ENCODE measurements at places on chromosomes 12 and 14. TPM values are rescaled to one million over a fixed set of nuclear protein-coding genes. Genes with fewer than 3 reads are reported as not detected.

The ADCY4 gene
- 33.8 TPM for polyA plus RNA-seq

The NANOG gene
- polyA plus RNA-seq = 0.04 TPM

The PRH2 gene
- not detected for polyA plus RNA-seq

The SLC8B1 gene
- polyA plus RNA-seq = 39.1 TPM

The RNASE2 gene
- 0.45 TPM for polyA plus RNA-seq

The CCDC38 gene
- polyA plus RNA-seq = not detected

The DPY19L2 gene
- polyA plus RNA-seq = 13.8 TPM

The NFATC4 gene
- polyA plus RNA-seq = 97.9 TPM

The MPHOSPH9 gene
- 3.3 TPM for polyA plus RNA-seq

The CIROP gene
- not detected for polyA plus RNA-seq

The OVCH1 gene
- polyA plus RNA-seq = not detected

The DNAH10 gene
- 0.02 TPM for polyA plus RNA-seq

The NID2 gene
- 2.8 TPM for polyA plus RNA-seq

The OR4Q3 gene
- polyA plus RNA-seq = not detected
